Stimulated activated CD4-positive, alpha-beta T cell treated with anti-CD3 and anti-CD28 coated beads, Interleukin-1b, Interleukin-23, amount 100 ng/mL, for 1 hour (primary cell): ENCODE measurements at places on chromosomes 12 and 14.

- no peak for DNase-seq
These were observed 158.6 kb upstream of the CCND2 start for GRCh38 chr12:4114986-4115385.

DNA sequence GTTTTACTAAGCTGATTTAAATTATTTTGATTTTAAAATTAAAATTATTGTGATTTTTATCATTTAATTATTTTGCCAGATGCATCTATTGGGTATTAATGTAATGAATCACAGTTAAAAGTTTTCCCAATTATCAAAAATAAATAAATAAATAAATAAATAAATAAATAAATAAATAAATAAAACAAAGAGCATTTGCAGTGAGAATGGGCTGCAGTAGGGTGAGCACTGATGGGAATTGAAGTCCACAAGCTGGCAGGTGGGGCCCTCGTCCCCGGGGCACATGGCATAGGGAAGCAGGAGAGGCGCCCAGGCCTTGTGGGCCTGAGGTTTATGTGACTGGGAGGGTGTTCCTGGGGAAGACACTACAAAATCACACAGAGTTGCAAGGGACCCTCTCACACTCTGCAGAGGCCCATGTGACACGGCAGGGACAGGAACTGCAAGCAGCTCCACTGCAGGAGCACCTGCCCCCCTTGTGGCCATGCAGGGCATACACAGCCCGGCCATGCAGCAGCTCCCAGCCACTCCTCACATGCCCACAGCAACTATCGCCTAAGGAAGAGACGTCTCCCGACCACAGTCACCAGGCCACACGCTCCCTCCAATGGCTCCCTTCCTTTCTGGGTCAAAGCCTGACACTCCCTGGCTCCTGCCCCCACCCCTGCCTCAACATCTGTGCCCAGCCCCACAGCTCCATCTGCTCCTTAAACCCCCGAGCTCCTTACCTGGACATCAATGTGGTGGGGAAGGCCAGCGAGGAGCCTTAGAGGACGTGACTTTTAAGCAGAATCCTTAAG, 256.3 kb upstream of the SFSWAP start:
- no peak for DNase-seq

GRCh38 chr14:63795532-63795931, 57.3 kb upstream of the SYNE2 start:
- no peak for DNase-seq

GRCh38 chr12:30457621-30458289, 237.9 kb downstream of the IPO8 start:
- DNase-seq, result no peak

DNA sequence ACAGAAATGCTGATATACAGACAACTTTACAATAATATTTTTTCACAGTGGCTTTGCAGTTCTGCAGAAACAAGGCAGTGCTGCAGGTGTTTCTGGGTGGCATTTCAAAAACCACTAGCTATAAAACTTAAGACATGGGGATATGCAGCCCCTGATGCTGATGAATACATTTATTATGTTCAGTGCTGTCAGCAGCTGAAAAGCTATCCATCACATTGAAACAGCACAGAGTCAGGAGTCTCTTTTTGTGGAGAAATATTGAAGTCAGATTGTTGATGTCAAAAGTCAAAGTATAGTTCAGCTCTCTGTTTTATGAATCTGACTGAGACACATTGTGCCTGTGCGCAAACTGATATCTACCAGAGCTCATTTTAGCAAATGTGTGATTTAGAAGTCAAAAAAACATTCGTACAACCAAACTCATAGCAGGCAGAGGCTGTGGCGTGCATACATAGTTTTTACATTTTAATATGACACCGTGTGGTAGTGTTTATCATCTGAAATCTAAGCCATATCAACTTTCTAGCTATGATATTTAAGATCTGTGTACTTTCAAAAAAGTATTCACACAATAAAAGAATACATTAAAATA, 467.6 kb downstream of the PRKD1 start:
- no peak for DNase-seq

GRCh38 chr14:59925797-59926196, 5.9 kb downstream of the LRRC9 start:
- no peak for DNase-seq
